ENCODE measurements at places on chromosomes 12 and 14.
A peak's percentile ranks its signal among the peaks of the same experiment; 100 is the strongest.

DNA sequence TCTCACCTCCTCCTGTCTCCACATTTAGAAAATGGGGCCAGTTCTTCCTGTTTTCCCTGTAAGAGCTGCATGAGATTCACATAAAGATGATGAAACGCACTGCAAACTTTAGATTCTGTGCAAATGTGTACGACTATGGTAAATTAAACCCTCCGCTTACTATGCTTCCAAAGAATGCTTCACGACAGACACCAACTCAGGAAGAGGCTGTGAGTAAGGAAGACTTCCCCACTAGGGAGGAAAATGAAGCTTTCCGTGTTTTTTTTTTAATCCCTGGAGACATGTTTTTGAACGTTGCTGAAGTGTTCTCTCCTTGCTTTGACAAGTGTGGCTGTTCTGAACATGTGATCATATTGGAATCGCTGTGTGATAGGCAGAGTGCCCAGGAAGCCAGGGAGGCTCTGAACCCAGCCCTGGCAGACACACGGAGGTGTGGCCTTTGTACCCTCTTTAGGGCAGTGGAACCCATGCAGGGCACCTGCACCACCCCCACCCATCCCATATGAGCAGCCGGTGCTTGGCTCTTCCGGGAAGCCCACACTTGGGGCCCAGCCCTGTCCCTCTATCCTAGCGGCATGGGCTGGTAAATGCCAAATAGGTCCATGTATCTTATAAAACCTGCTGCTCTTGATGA lies 7.5 kb upstream of the SYNE3 start:
- DNase-seq = no peak

DNA sequence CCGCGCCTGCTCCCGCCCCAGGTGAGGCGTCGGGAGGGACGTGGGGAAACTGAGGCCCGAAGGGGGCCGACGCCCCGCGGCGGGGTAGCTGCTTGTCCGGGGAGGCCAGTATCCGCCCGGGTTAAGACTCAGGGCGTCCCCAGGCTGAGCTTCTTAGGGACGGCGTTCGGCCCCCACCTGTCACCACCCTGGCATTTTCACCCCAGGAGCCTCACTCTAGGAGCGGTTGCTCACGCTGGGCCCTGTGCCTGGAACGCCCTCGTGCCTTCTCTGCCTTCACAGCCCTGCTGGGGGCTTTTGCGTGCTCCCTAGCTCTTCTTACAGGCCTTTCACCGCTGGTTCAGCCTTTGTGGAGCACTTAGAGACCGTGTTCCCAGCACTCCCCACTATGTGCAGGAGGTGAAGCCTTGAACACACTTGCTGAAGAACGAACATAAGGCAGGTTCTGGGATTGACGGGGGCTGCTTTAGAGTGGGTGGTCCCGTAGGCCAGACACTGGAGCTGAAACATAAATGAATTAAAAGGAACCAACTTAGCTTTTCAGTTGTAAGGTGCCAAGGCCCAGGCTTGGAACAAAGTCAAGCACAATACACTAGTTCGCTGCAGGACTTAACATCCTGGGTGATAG lies 601 bp downstream of the ZNF839 start:
- peak; percentile 46 for DNase-seq

GRCh38 chr14:38948171-38948570 lies 154.9 kb downstream of the SEC23A start:
- DNase-seq = no peak

- no peak for DNase-seq
These were observed 8.3 kb upstream of the GOLGA5 start for GRCh38 chr14:92785667-92786426.

DNA sequence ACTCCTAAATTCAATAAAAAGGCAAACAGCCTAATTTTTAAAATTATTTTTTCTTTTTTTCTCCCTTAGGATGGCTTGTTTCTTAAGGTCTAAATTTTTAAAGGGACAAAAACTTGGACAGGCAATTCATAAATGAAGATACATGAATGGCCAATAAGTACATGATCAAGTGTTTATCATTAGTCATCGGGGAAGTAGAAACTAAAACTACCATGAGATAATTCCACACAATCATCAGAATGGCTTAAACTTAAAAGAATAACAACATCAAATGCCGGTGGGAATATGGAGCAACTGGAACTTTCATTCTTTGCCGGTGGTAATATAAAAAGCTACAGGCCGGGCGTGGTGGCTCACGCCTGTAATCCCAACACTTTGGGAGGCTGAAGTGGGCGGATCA lies 29.1 kb downstream of the MOK start:
- no peak for DNase-seq

- no peak for DNase-seq
These were observed 875.2 kb downstream of the FLRT2 start for GRCh38 chr14:86404989-86405649.

DNA sequence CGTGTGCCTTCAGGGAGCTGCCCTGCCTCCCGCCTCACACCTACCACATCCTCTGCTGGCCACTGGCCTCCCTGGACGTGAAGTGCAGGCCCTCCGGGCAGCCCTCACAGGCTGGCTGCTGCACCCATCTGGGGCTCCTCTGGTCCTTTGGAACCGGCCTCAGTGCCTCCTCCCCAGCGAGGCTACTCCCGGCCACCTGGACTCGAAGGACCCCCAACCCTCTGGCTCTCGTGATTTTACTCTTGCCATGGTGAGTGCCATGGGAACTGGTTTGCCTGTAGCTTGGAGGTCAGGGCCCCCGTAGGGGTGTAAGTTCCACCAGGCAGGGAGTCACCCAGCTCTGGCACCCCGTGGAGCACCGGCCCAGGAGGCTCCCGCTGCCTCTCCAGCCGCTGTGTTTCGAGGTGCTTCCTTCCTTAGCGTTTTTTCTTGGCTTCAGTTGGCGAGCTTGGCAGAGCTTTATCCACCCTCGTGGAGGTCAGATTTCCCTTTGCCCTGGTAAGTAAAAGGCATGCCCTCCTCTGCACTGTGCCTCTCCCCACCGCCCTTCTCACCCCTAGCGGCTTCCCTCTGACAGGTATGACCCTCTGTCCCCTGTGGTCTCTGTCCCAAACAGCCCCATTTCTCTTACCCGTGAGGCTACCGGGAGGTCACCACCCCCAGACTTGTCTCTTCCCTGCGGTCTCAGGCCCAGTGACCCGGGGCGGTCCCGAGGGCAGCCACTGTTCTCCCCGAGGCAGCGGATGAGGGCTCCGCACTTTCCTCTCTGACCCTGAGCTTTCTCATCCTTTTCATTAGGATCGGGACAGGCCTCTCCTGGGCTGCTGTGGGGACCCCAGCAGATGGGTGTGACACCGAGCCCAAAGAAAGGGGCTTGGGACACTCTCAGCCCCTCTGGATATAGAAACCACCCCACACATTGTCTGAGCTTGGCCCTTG lies 203.1 kb upstream of the C14orf180 start:
- DNase-seq = no peak

DNA sequence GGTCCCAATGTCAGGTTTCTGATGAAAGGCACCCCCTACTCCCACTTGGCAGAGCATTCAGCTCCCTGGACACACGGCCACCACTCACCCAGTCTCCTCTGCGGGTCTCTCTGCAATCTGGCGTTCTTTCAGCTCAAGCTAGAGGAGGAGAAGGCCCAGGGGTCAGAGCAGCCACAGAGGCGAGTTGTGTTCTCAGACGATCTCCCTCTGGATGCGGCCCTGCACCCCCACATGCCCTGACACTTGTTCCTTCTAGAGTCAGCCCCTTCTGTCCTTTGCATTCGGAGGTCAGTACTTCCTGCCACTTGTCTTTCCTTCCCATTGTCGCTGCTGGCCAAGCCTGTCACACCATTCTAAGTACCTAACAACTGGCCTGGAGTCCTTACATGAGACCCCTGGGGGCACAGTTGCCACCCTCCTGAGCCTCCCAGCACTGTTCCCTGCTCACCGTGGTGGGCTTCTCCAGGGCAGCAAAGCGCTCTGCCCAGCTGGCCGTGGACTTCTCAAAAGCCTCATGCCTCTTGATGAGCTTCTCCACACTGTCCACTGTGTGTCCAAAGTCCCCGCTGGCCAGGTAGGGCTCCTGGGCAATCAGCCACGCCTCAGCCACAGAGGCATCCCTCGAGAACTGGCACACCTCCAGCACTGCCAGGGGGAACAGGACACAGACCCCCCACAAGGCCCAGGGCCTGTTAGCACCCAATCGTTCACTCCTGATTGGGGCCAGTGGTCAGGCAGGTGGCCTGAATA lies 63.2 kb downstream of the PLEKHG3 start:
- DNase-seq = no peak

DNA sequence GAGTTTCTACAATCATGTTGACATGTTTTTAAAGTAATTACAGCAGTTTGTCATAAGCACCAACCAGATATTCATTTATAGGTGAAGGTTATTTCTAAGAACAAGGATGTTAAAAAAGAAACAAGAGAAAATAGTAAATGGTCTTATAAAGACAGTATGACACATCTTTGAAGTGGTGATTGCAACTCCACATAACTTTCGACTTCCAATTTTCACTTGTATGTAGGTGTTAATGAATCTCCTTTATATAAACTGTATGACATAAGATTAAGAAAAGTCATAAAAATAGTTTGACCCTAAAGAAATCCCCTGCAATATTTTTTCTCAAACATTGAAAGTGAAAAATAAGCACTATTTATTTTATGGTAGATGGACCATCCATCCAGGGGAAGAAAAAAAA lies 144.8 kb upstream of the PTPRQ start:
- DNase-seq = no peak

DNA sequence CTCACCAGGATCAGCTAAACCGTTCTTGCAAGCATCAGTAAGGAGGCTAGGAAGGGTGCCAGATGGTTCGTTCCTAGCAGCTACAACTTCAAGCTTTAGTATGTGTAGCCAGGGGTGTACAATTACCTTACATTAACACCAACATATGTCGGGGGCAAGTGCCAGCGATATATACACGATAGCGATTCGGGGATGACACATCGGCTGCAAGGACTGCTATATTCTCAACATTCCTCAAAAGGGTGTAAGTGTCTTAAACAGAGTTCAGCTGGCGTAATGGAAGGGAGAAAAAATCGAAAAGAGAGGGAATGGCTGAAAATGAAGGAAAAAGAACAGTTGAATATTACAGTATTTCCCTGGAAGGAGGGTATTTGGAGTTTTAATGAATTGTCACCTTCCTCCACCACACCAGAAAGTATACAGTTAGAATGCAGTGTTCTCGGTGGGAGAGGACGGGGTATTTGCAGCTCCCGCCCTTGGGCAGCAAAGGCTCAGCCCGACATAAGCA lies 545 bp downstream of the LIMA1 start:
- DNase-seq = peak; percentile 94

- peak; percentile 92 for DNase-seq
These were observed 52.4 kb upstream of the FICD start for GRCh38 chr12:108462686-108463085.

GRCh38 chr12:124370851-124371250 lies 76.0 kb downstream of the RFLNA start:
- peak; percentile 7 for DNase-seq

- no peak for DNase-seq
These were observed 24.8 kb upstream of the DBX2 start for GRCh38 chr12:45075587-45076282.

DNA sequence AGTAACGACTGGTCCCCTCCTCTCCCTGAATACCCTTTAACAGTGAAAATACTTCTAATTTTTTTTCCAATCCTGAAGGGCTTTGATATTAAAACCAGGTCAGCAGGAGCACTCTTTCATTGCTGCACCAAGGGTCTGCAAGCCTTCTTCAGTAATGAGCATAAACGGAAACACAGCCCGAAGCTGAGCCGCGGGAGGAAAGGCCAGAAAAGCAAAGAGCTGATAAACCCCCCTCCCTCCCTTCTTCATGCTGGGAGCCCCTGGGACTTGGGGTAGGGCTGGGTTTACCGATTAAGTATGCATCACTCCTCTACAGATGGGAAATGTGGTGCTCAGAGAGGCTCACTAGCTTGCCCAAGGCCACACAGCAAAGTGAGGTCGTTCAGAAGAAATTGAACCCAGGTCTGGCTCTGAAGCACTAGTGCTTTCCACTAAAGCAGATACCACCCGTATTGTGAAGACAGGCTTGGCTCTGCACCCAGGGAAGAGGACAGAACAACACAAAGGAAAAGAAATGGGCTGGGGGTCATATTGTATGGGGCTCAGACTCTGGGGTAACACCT lies 128.8 kb downstream of the GLT1D1 start:
- no peak for DNase-seq

DNA sequence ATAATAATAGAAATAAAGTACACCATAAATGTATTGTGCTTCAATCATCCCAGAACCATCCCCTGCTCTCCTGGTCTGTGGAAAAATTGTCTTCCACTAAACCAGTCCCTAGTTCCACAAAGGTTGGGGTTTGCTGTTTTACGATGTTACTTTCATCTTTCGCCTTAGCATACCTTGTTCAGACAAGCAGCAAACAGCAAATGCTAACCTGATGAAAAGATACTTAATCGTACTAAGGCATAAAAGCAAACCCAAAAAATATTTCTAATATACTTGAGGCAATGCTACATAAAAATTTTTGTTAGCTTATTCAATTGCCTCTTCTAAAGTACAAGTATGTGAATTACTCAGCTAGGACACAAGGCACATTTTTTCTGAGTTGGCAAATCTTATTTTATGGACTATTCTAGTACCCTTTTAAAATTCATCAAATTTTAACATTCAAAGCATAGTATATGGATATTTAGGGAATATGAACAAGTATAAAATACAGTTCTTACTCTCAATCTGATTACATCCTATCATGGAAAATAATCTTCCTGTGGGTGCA lies 97.1 kb upstream of the PLEKHG7 start:
- DNase-seq = no peak

DNA sequence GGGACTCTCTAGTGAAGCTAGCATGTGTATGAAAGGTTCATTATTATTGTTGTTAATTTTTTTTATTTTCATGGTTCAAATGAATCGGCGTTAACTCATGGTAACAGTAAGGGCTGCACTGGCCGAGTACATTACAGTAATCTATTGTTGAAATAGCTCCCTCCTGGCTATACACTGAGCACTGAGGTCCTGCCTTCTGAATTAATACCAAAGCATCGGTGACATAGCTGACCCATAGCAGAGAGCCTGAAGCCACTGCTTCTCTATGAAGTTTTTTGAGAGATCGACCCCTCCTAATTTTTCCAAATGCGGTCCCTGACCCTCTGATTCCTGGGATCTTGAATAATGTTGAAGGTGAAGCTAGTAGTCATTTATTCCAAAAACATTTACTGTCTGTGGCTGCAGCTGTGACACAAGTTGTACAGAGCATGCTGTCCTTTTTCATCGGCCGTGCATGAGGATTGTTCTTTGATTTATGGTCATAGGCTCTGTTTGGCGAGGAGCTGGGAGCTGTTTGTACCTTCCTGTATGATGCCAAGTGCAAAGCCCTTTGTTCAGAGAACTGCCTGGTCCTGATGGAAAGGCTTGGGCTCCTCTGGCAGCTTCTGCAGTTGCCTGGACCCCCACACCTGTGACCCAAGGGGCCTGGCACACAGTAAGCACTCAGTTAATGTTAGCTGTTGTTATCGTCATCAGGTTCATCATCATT lies 486.5 kb downstream of the EGLN3 start:
- no peak for DNase-seq

- DNase-seq = no peak
These were observed 4.4 kb downstream of the XRCC3 start for GRCh38 chr14:103710771-103711377.

- no peak for DNase-seq
These were observed 57.3 kb downstream of the KITLG start for GRCh38 chr12:88522961-88523360.

Data from NCI-H524 (cell line).